ENCODE measurements at places on chromosomes 6 and 20.

DNA sequence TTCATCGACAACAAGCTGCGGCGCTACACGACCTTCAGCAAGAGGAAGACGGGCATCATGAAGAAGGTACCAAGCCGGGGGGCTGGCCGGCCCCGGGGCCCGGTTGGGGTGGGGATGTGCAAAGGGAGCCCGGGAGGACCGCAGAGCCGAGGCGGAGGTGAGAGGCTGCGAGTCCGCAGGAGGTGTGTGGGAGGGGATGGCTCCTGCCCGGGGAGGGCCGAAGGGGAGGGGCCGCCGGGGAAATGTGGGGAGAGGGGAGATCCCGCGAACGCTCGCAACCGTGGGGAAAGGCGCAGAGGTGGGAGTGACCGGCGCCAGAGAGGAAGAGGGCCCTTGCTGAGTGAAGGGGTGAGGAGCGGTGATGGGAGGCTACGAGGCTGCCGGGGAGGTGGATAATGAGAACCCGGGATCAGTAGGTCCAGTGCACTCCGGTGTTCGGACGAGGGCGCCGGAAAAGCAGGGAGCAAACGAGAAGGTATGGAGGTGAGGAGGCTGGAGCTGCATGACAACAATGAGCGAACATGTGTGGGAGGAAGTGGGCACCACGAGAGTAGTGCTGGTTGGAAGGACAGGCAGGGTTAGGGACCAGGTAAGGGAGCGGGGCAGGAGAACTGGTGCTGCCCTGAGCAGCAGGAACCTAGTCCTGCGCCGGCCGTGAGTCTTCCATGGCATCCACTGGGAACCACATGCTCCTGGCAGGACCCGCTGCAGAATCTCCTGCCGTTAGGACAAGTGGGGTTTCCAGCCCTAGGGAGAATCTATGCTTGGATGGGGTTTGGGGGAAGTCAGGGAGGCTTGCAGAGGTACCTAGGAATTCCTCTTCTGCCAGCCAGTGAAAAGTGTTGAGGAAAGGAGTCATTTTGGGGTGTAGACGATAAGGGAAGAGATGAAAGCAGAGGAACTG is 1.3 kb downstream of the SRF start:
- peak; percentile 70 for DNase-seq

DNA sequence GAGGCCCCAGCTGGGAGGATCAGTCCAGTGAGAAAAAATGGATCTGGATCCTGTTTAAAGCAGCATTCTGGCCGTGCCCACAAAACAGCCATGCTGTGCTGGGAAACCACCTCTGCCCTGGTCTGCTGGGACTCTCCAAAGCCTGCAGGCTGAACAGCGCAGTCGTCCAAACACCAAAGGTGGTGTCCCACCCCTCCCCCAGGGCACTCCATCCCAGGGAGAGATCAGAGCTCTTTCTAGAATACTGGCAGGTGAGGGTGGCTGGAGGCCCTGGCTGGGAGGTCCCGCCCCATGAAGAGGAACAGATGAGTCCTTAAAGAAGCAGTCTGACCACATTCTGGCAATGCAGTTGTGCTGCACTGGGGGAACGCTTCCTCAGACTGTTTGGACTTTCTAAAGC is 84.6 kb downstream of the MRAP2 start:
- no peak for DNase-seq

DNA sequence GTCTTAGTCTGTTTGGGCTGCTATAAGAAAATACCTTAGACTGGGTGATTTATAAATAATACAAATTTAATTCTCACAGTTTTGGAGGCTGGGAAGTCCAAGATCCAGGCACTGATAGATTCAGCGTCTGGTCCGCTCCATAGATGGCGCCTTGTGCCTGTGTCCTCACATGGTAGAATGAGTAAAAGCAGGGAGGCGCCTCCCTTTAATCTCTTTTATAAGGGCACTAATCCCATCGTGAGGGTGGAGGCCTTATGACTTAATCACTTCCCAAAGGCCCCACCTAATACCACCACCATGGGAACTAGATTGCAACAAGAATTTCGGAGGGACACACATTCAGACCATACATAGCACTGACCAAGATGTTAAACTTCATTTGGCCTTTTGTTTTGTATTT is 91.2 kb upstream of the TMEM181 start:
- DNase-seq, result no peak

DNA sequence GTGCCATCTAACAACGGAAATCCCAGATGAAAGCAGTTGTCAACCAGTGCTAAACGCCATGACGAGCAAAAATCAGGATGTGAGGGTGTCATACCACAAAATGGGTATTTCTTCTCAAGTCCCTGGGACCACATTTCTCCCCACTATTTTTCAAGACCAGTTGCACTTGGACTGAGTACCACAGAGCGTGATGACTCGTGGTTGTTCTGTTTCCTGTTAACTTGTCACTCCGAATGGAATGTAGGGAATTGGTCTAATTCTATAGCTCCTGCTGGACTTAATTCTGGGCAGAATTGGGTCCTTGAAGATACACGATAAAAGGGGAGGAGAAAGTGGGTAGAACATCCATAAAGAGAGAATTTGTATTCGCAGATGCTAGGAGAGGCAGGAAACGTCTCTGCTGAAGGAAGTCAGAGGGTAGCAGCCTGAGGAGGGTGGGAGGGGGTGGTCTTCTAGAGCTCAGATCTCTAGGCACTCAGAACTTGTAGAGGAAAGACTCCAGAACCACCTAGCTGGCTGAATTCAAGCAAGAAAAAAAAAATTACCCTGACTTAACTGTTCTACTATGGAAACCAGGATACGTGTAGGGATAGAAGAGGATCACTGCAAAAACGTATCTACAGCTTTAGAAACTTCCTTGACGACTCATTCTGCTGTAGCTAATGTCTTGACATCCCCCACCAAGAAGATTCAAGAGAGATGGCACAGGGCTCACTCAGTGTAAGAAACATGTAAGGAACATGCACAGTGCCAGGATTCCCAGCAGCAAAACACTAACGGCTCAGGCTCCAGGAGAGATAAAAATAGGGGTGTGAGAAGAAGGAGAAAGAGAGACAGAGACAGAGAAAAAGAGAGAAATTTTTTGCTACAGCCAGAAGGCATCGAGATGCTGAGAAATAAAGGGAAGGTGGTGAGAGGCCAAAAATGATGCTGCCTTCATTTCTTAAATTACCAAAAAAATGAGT is 494.7 kb downstream of the CD83 start:
- DNase-seq, result no peak

DNA sequence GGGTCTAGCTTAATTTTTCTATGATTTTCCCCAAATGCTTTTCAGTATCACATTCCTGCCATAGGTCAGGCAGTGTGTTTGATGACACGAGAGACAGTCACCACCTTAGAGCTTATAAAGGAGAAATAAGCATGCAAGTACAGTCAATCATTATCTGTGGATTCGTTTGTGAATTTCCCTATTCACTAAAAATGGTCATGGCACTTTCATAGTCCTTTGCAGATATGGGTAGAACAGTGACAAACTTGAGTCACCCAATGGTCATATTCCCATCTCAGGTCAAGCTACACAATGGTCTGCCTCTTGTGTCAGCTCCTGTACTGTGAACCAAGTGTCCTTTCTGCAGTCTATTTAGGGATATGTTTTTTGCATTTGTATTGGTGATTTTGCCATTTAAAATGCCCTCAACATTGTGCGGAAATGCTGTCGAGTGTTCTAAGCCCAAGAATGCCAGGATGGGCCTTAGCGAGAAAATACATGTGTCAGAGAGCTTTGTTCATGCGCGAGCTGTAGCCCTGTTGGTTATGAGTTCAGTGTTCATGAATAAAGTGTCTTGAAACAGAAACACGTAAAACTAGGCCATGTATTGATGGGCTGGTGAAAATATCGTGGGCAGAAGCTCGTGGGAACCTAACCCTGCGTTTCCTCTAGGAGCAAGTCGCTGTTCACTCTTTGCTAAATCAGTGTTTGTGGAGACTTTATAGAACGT is 19.8 kb downstream of the SUMO4 start:
- DNase-seq, result no peak

- no peak for DNase-seq
Measured at GRCh38 chr6:101102702-101103101, 221.6 kb upstream of the ASCC3 start.

GRCh38 chr20:6714279-6714711 is 53.2 kb upstream of the BMP2 start:
- DNase-seq, result no peak

GRCh38 chr6:154569156-154569862 is 58.8 kb upstream of the CNKSR3 start:
- DNase-seq, result no peak

DNA sequence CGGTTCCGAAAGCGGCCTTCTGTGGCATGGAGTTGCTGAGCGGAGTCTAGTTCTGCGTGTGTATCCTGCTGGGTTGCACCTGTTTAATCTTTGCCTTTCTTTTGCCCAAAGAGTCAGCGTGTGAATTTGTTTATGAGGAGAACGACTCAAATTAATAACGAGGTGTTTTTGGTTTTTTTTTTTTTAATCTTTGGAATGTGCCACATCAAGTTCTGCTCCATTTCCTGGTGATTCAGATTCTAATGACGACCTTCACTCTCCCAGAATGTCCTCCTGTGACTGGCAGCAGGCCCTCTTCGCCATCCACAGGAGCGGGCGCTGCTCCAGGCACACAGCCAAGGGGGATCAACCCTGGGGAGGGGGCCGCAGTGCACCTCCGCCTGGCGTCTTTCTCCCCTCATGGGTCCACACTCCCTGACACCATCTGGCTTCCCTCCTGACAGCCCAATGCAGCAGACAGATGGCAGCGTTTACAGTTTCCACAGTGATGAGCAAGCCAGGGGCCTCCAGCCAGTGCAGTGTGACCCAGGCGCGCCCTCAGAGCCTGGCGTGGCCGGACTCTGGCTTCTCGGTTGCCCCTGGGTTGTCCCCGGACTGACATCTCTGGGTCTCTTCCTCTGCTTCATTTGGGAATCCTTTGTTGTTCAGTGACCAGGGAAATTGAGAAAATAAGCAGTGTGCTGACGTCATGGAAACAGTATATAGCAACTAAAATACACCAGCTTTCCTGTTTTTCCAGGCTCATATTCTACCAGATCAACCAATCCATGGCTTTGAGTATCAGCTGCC is 27.5 kb upstream of the AFDN start:
- no peak for DNase-seq

DNA sequence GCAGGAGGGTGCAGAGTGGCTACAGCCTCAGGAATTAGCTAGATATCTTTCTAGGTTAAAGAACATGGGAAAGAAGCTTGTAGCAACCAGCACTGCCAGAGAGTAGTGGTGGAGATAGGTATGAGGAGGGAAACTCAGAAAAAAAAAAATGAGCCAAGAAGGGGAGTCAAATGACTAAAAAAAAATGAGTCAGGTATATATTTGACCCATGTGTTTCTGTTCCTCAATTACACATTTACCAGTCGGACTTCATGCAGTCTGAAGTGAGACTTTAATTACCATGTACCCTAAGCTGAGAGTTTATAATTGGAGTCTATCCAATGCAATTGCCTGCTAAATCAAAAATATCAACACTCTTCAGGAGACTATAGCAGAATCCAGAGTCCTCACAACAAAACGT is 964.6 kb downstream of the HACE1 start:
- no peak for DNase-seq

- DNase-seq, result no peak
Measured at GRCh38 chr6:53614676-53615075, 50.9 kb downstream of the KLHL31 start.

DNA sequence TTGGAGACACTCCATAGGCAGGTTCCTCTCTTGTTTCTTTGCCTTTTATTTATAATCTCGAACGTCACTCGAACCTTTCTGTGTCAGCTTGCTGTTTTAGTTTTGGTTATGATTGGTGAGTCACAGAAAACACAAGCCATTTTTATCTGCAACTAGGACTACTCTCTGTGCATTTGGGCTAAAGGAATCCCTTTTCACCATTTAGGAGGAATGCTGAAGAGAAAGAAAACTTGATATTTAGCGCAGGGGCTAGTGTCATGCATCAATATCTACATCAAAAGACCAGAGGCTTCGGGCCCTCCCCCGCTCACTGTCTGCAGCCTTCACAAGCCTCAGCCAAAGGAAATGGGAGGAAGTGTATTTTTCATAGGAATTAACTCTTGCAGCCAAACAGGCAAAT is 507.8 kb upstream of the CITED2 start:
- no peak for DNase-seq

DNA sequence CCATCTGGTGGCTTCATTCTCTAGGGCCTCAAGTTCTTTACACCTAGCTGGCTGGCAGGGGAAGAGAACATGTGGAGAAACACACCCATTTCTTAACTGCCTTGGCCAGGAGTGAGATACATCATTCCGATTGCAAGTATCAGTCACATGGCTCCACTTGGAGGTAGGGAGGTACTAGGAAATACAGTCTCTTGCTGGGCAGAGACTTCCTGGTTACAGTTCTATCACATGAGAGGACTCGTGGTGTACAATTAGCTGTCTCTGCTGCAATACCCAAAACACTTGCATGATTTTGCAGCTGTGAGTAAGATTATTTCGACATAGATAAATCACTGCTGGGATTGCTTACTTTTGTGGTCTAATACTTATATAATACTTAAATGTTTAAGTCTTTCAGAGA is 51.1 kb downstream of the GTF2H5 start:
- no peak for DNase-seq

DNA sequence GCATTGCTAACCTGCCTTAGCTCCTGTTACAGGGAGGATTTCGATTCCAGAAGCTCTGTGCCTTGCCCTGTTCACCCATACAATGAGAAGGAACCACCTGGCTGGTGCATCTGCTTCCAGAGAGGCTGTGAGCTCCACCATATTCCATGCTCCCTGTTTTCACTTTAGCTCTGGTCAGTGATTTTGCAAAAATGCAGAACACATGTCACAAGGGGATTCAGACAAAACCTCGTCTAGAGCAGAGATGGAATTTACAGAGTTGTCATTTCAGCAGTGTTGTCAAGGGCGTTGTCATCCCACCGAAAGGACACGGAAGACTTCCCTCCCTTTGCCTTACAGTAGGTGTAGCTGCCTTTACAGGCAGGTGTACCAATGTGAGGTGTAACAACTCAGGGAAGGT is 223.0 kb upstream of the ARID1B start:
- DNase-seq, result no peak

GRCh38 chr20:47815416-47815806 is 30.1 kb upstream of the SULF2 start:
- DNase-seq, result no peak

DNA sequence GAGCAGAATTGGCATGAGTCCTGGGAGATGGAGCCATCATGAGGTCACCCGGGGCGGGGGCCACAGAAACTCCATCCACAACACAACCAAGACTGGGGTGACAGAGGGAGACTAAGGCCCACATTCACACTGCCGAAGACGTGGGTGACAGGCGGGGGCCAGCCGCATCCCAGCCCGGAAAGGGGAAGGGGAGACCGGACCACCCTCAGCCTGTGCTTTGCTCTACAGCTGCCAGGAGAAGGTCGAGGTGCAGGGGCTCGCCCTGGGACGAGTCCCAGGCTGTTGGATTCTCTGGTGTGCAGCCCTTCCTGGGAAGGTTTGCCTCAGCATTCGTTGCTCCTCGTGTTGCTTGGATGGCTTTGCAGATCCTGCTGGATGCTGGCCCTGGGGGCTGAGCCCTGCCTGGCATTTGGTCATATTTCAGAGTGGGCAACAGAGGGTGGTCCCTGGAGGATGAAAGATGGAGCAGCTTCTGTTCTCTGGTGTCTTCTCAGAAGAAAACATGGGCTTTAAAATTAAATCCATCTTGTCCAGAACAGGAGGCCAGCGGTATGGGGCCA is 328.9 kb downstream of the TAF4 start:
- no peak for DNase-seq

- no peak for DNase-seq
Measured at GRCh38 chr6:15460110-15460727, 202.6 kb downstream of the DTNBP1 start.
